ENCODE measurements at places on chromosomes 4 and X.

DNA sequence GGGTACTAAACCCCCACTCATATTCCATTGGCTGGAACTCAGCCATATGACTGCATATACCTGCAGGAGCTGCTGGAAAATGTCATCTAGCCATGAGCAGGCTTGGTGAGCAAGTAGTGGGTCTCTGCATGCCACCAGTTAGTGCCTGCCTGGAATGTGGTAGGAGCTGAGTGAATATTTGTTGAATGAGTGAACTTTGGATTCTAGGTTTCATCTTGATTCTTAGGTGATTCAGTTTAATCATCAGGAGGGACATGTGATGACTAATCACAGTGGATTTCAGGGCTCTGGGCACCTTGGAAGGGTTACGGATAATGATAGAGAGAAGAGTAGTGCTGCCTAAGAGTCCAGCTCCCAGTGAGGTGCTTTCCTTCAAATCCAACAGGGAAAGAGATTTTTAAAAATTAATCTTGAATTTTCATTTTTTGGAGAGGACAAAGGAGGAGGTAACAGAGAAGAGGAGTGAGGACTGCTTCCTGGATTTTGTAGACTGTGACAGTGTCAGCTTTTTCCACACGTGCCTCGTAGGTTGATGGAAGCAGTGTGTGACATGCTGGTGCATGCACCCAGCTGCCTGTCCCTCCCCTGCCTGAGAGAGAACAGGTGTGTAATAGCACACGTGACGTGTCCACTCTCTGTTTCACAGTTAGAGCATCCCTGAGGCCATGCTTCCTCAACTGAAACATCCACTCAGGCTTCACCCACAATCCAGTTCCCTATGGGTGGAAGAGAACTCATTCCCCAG is 30.4 kb downstream of the NHS start:
- no peak for DNase-seq

DNA sequence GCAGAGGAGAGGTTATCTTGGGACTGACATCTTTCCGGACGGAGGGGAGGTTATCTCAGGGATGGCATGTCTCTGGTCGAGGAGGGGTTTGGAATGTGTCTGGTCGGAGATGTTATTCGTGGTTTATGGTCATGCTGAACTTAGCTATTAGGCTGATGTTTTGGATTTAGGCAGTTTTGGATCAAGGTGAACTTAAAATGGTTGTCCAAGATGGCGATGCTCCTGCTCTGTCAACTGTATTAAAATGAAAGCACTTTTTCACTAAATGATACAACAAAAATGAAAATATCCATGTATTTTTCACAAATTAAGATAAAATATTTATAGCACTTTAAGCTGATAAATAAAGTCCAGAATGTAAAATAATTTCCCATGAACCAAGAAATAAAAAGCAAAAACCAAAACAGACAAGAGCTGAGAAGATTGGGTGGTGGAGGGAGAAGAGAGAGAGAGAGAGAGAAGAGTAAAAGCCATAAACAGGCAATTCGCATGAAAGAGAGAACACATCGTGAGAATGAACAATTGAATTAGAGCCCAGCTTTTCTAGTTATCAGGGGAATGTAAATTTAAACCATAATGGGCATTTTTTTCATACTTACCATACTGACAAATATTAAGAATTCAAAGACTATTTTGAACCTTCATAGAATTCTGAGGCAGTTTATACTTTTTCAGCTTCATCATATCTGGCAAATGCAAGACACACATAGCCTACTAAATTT is 2236.0 kb upstream of the AGA start:
- no peak for DNase-seq

DNA sequence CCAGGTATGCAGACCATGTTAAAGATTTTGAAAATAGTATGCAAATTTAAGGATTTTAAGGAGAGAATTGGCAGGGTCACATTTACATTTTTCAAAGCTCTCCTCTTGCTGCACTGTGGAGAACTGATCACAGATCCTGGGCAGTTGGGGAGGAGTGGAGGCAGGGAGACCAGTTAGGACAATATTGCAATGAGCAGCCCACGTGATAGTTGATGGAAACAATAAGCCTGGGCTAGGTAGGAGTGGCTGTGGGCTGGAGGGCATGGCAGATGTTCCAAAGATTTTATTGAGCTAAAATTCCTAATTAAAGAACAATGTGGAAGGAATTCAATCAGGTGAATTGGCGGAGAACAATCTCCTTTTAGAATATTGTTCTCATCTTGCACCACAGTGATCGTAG is 50.6 kb downstream of the ENPEP start:
- DNase-seq: no peak

DNA sequence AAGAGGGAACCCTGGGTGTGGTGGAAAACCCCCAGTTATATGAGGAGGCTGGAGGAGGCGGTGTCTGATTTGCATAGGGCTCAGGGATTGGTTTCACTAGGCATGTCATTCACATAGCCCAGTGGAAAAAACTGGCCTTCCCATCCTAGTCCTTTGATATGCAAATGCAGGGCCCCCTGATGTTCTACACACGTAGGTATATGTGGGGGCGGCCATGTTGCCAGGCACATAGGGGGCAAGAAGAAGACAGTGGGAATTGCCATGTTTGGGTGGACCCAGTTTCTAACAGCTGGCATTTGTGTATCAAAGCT is 34.0 kb upstream of the ENPP6 start:
- no peak for DNase-seq

DNA sequence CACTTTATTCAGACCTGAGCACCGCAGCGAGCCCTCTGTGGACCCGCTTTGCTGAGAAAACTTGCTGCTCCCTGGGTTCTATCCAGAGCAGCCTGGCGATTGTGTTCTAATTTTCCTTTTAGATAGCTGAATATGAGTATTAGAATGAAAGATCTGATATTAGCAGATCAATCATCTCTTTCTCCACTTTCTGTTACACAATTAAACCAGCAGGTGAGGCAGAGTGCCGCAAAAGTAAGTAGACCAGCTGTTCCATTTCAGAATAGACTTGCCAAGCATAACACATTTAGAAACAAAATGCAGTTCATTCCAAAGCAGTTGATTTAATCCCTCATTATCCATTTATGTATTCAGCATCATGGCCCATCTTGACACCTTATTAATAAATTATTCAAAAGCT is 58.6 kb downstream of the PALLD start:
- no peak for DNase-seq

- DNase-seq: no peak
These were observed 150.9 kb downstream of the ENPP6 start for GRCh38 chr4:184066584-184067300.

- no peak for DNase-seq
These were observed 257.6 kb upstream of the CXXC4 start for GRCh38 chr4:104752337-104752736.

- no peak for DNase-seq
These were observed 162.4 kb downstream of the ASB9 start for GRCh38 chrX:15107367-15107988.

DNA sequence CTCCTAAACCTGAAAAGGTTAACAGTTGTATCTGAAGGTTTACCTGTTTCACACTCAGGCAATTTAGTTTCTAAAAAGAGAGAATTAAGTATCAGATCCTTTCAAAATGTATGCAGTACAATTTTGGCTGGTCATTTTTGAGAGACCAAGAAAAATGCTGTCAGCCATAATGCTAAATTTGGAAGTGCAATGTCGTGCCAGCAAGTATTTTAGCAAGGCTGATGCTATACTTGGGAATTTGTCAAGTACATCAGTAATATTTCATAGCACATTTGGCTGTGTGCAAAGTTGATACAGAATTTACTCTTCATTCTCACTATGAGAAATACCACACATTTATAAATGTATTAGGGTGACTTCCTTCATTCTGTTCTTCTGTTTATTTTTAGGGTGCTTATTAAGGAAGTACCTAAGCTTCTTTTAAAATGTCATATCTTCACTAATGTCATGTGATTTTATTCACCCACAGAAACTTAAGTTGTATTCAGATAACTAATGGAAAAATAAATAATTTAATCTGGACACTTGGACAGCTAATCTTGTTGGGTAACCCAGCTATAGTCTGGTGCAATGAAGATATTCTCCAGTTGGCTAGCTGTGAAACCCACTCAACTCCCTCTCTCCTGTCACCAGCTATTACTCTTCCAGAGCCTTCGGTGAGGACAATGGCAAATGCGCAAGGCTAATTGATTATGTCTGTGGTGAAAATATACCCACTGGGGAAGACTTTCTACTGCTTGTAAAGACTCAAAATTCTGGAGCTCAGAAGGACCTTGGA is 84.2 kb upstream of the TLL1 start:
- no peak for DNase-seq

- DNase-seq: no peak
These were observed 360.0 kb downstream of the CHIC1 start for GRCh38 chrX:73922856-73923455.

DNA sequence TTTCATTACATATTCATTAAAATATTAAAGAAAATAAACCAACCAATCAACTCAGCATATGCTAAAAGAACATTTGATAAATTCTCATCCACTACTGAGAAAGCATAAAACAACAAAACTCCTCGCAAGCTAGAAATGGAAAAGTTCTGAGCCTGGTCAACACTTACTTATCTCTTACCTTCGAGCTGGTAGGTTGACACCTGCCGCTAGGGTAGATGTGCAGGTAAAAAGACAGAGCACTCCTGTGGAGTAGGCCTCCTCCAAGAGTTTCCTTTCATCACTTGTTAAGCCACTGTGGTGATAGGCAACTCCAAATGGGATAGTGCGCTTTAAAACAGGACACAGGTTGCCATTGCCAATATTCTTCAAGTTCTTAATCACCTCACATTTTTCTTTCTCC is 18.9 kb downstream of the HELQ start:
- DNase-seq: no peak

DNA sequence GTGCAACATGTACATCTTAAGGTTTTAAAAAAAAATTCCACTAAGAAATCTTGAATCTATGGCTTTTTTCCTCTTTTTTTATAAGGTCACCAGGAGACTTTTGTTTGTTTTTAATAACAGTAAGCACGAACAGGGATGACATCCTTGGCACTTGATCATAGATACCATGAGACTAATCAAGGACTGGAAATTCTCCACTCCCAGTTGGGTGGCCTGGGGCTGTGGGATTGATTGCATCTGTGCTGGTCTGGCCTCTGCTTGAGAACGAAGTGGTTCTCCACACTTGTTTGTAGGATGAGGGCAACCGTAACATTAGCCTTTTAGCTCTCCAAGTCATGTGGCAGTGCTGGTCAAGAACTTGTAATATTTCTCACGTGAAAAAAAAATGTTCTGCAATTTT is 35.4 kb downstream of the SNX25 start:
- DNase-seq: no peak

DNA sequence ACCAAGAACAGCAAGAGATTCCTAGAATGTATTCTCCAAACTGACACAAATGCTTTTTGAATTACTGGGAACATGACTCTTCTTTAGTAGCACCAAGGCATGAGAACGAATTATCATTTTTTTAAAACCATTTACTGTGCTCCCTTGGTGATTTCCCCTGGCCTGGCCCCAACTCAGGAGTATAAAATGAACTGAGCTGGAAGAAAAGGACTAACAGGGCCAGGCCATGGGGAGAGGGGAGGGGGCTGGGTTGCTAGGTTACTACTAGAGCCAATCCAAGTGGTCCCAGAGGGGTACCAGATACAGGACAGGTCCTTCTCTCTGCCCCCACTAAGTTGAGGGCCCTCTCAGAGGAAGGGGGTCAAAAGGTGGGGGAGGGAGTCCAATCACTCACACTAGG is 23.1 kb downstream of the SASH3 start:
- no peak for DNase-seq

- DNase-seq: no peak
These were observed 17.0 kb downstream of the NELFA start for GRCh38 chr4:1991596-1992434.

DNA sequence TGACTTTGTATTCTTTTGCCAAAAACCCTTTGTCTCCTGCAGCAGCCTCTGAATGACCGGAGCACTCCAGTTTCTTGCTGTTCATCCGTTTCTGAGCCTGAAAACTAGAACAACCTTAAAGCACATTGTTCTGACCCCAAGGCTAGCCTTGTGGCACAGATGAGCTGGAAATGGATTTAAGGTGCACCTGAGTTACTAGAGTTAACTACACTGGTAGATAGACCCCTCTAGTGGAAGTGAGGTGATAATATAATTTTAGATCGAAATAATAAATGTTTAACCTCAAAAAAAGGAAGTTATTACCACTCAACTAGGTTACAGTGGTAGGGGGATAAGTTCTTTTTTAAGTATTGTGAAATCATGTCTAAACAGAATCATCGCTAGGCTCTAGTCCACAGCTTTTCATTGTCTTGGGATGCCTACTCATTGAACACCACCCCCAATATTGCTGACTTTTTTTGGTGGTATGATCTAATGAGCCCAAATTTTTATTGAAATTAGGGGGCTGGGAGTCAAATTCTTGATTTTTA is 2.7 kb downstream of the PLS3 start:
- DNase-seq: no peak

DNA sequence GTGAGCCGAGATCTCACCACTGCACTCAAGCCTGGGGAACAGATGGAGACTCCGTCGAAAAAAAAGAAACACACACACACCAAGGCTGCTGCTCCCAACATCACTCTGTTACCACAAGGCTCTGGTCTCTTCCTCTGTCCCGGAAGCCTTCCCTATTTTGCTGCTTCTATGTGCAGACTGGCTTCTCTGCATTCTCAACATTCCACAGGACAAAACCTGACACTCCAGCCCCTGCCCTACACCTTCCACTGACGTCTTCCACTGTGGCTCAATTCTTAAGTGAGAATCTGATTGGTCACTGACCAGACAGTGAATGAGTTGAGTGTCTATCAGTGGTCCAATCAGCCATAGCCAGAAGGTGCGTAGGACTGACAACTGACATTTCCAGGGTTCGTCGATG is 5.9 kb downstream of the ODAPH start:
- no peak for DNase-seq

DNA sequence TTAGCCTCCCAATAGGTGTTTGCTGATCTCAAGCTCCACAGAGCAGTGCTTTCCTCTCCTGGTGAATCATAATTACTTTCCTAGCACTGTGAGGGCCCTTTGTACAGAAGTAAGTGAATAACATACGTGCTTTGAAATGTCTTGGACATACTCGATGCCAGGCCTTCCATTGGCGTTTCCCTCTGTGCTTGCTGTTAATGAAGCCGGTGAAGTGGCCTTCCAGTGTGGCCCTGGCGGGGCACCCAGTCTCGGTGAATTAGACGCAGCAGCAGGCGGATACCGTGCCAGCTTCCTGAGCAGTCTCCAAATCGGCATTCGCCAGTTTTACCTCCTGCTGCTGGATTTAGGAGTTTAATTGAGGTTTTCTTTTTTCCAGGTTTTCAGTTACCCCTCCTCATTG is 132.3 kb downstream of the HMX1 start:
- no peak for DNase-seq

- no peak for DNase-seq
These were observed 48.0 kb upstream of the FAT1 start for GRCh38 chr4:186771624-186772023.

DNA sequence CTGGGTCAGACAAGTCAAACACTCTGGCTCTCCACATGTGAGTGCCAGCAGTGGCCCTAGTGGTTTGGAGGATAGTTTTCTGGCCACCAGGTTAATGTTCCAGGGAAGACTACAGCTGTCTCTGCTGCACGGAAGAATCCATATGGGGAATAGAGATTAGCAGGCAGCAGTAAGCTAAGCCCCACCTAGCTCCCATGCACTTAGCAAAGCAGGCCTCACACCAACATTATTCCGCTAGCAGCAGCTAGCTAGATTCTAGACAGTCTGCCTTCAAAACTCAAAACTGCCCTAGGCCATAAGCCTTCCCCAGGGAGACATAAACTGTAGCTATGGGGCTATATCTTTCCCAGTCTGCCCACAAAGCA is 203.4 kb downstream of the CHIC1 start:
- no peak for DNase-seq

All from activated CD4-positive, CD25-positive, alpha-beta regulatory T cell (primary cell).